ENCODE measurements at places on chromosomes 7 and 10. TPM values are rescaled to one million over a fixed set of nuclear protein-coding genes. Genes with fewer than 3 reads are reported as not detected.

Gene ENKUR
- not detected for total RNA-seq

Gene COBL
- not detected for total RNA-seq

Gene PITRM1
- 53.7 TPM for total RNA-seq

Gene SLC26A5
- total RNA-seq = not detected

Gene EGR2
- 6.4 TPM for total RNA-seq

Gene HOXA6
- total RNA-seq = not detected

Gene ERVW-1
- total RNA-seq = not detected

Gene ARHGAP22
- total RNA-seq = not detected

Measured in activated CD4-positive, alpha-beta memory T cell treated with anti-CD3 and anti-CD28 coated beads, Interleukin-2, amount 10 ng/mL, durations not matched to agents 7 days and 5 days (primary cell).